ENCODE measurements at places on chromosomes 12 and 14.

DNA sequence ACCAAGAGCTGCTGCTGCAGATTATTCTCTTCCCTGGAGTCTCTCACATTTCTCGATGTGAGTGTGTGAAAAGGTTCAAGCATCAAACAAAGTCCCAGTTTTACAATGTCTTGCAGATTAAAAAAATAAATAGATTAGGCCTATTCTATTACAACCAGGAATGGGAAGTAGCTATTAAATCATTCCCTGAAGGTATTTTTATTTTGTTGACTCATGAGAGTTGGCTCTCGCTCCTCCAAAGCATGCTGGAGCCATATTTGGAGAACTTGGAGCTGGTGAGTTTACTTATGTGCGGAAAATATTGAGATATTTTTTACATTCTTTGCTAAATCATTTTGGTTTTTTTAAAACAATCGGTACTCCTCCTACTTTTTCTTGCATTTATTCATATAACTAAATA, 572.3 kb downstream of the ETNK1 start:
- DNase-seq, result no peak

- DNase-seq, result no peak
Measured at GRCh38 chr14:94483729-94484275, 7.8 kb upstream of the SERPINA9 start.

GRCh38 chr12:63305901-63306875, 155.2 kb upstream of the AVPR1A start:
- DNase-seq, result no peak

DNA sequence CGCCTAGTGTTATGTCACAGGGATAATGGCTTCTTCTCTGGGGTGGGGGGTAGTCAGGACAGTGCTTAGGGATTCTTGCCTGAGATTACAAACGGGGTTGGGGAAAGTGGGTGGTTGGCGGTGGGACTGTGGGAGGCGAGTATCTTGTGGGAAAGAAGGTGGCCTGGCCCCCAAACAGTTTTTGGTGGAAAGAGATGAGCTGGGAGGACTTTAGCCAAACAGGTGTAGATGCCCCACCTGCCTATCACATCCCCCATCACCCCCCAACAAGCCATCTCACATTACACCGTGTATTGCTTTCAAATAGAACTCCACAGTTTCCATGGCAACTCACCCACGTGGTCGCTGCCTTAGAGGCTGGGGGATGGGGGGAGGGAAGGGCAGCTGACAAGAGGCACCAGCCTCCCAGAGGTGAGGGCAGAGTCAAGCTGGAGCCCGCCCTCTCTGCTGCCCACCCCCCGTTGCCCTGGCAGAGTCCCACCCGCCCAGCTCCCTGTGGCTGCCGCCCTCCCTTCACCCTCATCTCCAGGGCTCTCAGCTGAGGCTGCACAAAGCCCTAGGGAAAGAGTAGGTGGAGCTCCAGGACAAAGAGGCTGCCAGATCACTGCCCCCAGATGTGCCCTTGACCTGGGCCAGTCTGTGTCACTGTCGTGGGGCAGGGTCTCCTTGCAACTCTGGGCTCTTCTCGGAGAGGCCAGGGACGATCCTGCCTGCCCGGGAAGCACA, 98.3 kb downstream of the LRRC74A start:
- no peak for DNase-seq

DNA sequence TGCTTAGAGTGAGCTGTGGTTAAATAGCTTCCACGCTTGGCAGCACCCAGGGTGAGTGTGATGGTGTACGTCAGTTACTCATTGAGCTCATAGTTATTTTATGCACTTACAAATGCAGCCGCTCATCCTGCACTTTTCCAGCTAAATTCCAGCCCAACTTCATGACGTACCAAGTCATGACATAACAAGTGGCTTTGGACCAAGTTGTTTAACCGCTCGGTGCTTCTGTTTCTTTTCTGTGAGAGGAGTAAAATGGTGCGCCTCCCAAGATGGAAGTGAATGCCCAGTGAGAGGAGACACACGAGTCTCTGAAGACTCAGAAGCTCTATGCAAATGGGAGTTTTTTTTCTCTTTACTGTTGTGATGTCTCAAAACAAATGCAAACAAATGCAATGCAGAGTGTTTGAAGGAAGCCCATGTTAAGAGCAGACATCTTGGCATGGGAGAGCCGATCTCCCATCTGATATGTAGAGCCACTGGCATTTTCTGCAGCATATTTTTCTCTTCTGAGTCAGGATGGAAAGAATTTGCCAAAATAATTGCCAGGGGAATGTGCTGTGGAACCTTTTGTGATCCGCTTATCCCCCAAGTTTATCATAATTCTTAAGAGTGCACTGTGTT, 72.2 kb downstream of the FBXW8 start:
- peak; percentile 63 for DNase-seq

DNA sequence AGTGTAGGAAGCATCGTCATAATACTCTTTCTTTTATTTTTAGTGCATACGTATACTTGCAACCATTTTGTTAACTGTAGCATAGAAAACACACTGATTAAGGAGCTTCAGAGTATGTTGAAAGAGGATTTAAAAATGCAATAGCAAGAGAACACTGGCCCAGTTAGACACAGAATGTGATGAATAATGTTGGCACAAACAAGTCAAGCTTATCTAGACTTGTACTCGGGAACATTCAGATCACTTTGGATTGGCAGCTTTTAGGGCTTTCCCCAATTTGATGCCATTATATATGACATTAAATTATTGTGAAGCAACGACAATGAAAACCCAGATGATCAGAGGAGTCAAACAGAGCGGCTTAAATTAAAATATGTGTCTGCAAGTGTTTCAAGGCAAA, 468.1 kb downstream of the PRKD1 start:
- DNase-seq, result no peak

GRCh38 chr14:34161351-34162082, 210.6 kb upstream of the EGLN3 start:
- no peak for DNase-seq

GRCh38 chr12:107450541-107450940, 235.1 kb upstream of the PWP1 start:
- no peak for DNase-seq

GRCh38 chr14:58784931-58785330, 147.2 kb downstream of the DACT1 start:
- no peak for DNase-seq

DNA sequence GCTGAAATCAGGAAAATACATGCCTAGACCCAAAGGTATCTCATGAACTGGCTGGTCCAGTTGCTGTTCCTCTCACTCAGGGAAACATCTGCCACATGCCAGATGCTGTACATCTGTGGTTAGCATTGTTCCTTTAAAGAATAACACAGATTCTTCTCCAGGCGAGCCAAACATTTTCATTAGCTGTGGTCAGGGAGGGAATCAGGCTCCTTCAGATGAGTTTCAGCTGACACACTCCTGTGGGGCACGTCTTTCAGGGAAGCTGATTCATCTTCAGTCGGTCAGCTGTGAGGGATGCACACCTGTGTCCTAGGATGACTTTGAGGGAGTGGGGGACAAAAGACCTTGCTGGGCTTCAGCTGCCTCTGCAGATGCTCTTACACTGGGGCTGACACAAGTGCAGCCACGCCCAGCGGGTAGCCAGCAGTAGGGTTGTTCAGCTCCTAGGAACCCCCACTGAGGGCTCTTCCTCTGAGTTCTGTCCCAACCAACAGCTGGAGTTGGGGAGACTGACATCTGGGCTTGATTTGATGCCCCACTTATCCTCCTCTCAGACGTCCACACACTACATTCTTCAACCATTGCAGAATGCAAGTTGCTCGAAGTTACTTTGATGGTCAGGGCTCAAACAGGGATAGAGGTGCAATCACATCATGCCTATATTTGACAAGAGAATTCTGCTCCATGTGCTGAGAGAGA, 155.0 kb downstream of the NUAK1 start:
- no peak for DNase-seq

- no peak for DNase-seq
Measured at GRCh38 chr12:75322464-75322863, 7.7 kb downstream of the CAPS2 start.

- peak; percentile 78 for DNase-seq
Measured at GRCh38 chr12:58540480-58541299, 379.6 kb downstream of the LRIG3 start.

- DNase-seq, result no peak
Measured at GRCh38 chr12:98151105-98151590, 364.2 kb upstream of the TMPO start.

DNA sequence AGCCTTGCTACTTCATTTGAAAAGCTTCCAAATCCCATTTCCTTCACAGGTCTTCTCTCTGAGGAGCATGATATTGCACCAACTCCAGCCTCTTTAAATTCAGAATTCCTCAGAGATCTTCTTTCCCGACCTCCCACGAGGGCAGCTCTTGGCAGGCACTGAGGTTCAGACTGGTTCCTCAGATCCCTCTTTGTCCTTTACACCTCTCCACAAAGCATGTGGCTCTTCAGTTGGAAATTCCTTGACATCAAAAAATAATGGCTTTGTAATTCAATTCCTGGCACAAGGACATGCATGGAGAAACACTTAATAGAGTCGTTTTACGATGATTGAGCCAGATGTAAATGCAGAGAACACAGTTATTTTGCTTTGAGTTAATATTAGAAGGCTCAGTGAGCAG, 63.2 kb upstream of the TMX1 start:
- DNase-seq, result no peak

- DNase-seq, result no peak
Measured at GRCh38 chr14:60309867-60310552, 61.0 kb downstream of the PPM1A start.

GRCh38 chr12:44428825-44429224, 447.3 kb downstream of the NELL2 start:
- no peak for DNase-seq

DNA sequence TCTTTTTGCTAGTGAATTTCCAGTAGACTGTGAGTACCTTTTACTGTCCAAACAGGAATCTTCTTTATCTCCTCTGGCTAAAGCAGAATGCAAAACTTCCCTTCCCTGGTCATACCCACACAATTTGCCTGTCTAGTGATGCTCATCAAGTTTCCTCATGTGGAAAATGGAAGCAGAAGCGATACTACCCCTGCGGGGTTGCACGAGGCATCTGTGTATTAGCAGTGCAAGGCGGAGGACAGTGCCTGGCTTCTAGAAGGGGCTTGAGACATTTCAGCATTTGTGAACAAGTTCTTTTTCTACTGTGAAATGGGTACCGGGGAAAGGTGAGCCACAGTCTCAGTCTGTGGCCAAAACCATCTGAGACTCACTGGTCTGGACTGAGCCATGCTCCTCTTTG, 340.9 kb downstream of the AACS start:
- no peak for DNase-seq

- DNase-seq, result peak; percentile 13
Measured at GRCh38 chr14:35121026-35121886, 534 bp downstream of the PPP2R3C start.

- no peak for DNase-seq
Measured at GRCh38 chr12:22211128-22211527, 123.4 kb downstream of the ST8SIA1 start.

DNA sequence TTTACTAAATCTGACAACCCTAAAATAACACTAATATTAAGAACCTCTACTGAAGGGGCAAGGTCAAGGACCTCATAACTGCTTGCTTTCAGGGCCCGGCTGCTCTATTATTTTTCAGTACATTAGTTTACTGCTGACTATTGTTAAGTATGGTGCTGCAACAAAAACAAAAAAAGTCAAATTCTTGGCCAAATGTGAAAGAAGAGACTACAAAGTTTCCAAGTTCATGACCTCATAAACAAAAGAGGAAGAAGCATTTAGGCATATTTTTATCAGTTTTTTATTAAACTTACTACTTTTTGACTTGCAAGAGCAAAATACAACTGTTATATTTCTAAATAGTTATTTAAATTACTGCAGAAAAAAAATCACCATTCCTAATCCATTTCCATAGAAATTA, 109.8 kb upstream of the GPHB5 start:
- DNase-seq, result no peak

DNA sequence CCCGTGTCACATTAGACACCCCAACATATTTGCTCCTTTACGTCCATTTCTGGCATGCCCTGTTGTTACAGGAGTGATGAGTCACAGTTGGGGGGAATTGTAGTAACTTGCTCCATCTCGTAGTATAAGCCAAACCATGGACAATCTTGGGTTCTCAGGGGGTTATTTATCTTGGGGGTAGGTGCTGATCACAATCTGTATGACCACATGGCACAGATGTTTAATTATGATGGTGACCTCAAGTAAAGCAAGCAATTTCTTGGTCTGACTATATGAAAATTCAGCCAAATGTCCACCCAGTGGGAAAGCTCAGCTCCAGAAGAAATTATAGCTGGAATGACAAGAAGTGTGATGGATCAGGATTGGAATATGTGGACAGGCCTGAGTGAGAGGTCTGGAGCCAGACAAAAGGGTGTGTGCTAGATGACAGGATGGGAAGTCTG, 32.1 kb upstream of the STON2 start:
- no peak for DNase-seq

DNA sequence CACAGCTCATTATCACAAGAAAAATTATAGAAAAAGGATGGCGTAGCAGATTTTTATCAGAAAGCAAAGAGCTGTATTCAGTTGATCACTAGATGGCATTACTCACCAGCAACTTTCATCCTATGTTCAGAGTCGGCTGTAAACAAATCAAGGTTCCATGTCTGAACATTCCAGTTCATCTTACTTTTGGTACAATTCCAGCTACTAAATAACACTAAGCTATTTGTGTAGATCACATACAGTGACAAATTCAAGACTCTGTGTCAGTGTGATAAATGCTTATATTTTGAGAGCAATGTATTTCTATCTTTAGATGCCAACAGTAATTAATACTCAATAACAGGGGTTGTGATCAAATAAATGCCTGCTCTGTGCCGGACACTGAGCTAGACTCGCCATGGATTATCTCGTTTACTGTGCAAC, 30.1 kb downstream of the NRDE2 start:
- DNase-seq, result no peak

GRCh38 chr12:79635676-79636075, 55.1 kb downstream of the PAWR start:
- no peak for DNase-seq

GRCh38 chr14:105398044-105398725, at the start of gene TEX22:
Gene TEX22, plus strand, starts transcription at chr14:105398538. Its CDS starts 803 bp downstream, at chr14:105399341.
- DNase-seq, result peak; percentile 90

DNA sequence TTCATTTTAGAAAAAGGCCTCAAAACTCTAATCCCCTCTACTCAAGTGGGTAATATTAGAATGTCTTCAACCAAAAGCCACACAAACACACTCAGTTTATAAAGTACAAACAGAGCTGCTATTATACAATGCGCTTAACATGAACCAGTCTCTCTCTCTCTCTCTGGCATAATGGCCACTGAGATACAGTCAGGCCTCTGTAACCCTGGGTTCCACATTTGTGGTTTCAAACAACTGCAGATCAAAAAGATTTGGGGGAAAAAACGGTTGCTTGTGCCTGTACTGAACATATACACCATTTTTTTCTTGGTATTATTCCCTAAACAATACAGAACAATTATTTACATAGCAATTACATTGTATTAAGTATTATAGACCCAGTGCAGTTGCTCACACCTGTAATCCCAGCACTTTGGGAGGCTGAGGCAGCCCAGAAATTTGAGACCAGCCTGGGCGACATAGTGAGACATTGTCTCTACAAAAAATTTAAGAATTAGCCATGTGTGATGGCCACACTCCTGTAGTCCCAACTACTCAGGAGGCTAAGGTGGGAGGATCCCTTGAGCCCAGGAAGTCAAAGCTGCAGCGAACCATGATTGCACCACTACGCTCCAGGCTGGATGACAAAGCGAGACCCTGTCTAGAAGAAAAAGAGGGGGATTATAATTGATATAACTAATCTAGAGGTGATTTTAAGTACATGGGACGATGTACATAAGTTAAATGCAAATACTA, 5.6 kb downstream of the SLC11A2 start:
- no peak for DNase-seq

Measured in mucosa of gallbladder (tissue), 1 donor.